ENCODE measurements at places on chromosomes 6 and 20.

- no peak for DNase-seq
These were observed 17.9 kb upstream of the ZBTB2 start for GRCh38 chr6:151409260-151409659.

GRCh38 chr6:38163186-38164130 lies 343.9 kb downstream of the ZFAND3 start:
- no peak for DNase-seq

GRCh38 chr6:73738367-73739028 lies 42.5 kb downstream of the CD109 start:
- no peak for DNase-seq

- DNase-seq: no peak
These were observed 6.0 kb downstream of the POU3F2 start for GRCh38 chr6:98840385-98840784.

GRCh38 chr6:37579444-37580067 lies 79.9 kb upstream of the CCDC167 start:
- no peak for DNase-seq

DNA sequence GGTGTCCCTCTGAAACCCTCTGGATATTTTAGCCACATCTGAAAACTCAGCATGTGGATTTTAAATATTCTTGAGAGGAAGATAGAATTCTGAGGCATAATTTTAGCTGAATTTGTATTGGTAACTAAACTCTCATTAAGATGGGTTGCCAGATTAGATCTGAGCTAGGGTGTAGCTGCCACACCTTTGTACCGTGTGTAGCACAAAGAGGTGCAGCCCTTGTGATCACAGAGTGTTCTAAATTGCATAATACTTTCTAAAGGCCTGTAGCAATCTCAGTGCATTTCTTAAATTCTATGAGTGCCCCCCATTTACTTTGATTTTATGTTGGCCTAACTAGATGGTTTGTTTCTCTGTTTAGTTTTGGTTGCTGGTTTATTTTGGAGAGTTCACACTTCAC lies 53.0 kb downstream of the FLRT3 start:
- no peak for DNase-seq

DNA sequence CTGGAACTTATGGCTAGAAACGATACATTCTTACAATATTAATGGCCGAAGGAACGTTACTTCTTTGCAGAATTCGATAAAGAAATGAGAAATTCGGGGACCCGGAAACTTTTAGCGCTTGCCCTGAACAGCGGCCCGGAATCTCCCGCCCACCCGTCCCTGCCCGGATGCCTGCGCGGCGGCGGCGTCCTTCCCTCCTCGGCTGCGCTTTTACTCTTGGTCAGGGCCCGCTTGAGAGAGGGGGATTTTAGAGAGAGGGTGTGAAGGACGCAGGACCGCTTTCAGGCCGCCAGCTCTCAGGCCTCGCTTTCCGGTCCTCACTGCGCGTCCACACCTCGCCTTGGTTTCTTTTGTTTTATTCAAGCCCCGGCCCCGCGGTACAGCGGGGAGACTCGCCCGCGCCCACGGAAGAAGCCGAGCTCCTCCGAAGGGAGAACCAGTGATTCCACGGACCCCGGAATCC lies 243.7 kb downstream of the ARID1B start:
- no peak for DNase-seq

GRCh38 chr6:23350752-23351453 lies 775.1 kb upstream of the NRSN1 start:
- DNase-seq: no peak

DNA sequence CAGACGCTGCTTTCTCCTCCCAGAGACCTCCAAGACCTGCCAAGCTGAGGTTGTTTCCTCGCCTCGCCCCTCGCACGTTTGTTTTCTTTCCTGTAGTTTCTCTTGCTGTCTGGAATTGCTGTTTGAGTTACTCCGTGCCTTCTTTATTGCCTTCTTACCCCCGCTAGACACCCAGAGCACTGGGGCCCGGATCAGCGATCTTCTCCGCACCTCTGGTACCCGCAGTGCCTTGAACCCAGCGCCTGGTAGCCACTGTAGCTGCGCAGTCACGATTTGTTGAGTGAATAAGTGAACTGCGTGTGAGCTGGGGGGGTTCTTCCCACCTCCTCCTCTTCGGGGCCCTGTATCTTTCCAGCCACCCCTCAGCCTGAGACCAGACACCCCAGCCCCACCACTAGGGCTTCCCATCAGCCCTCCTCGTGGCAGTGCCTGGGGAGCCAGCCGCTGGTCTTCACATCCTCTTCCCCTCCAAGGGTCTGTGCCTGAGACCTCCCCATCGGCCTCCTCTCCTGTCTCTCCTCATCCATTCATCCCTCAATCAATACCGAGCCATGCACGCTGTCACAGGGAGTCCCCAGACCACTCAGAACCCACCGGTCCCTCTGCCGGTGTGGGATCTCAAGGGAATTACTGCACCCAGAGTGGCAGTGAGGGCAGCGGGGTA lies 849 bp upstream of the BMP7 start:
- no peak for DNase-seq

GRCh38 chr6:53479871-53480270 lies 65.0 kb downstream of the GCLC start:
- DNase-seq: no peak

- DNase-seq: no peak
These were observed 7.5 kb upstream of the APCDD1L start for GRCh38 chr20:58522666-58523065.

- no peak for DNase-seq
These were observed 291.6 kb downstream of the SOX4 start for GRCh38 chr6:21885111-21885510.

- no peak for DNase-seq
These were observed 24.6 kb downstream of the MLIP start for GRCh38 chr6:54135665-54136369.

DNA sequence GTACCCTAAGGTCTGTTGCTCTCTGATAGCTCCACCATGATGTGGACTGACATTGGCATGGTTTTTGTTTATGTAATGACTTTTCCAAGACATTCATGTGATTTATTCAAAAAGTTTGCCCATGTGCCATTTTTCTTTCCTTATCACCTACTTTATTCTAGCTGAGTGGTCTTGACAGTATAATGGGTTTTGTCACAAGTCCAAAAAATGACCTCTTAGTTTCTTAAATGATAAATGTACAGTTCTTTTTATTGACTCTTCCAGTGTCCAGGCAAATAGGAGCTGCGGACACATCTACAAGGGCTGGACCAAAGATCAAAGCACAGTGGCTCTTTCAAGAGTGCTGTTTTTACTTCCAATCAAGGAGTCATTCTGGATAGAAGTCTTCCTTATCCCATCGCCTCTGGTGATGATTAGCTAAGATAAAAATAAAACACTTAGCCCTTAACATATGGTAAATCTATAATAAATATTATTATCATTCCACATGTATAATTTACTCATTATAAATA lies 141.4 kb downstream of the MMUT start:
- DNase-seq: no peak

- DNase-seq: no peak
These were observed 27.0 kb downstream of the ZNF292 start for GRCh38 chr6:87182321-87182720.

DNA sequence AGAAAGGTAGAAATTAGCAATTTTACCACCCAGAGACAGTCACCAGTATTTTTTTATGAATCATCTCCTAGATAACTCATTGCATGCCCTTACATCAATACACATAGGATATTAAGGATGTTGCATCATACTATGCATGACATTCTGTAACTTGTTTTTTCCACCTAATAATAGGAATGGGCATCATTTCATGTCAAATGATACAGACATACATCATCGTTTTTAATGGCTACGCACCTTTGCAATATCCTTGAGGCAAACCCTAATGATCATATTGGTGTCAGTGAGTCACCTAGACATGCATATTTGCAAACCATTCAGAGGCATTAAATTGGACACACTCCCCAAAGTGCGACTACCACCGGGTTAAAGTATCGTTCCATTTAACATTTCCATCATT lies 309.7 kb upstream of the AGPAT4 start:
- no peak for DNase-seq

- DNase-seq: no peak
These were observed 126.5 kb upstream of the HDGFL1 start for GRCh38 chr6:22442826-22443225.

DNA sequence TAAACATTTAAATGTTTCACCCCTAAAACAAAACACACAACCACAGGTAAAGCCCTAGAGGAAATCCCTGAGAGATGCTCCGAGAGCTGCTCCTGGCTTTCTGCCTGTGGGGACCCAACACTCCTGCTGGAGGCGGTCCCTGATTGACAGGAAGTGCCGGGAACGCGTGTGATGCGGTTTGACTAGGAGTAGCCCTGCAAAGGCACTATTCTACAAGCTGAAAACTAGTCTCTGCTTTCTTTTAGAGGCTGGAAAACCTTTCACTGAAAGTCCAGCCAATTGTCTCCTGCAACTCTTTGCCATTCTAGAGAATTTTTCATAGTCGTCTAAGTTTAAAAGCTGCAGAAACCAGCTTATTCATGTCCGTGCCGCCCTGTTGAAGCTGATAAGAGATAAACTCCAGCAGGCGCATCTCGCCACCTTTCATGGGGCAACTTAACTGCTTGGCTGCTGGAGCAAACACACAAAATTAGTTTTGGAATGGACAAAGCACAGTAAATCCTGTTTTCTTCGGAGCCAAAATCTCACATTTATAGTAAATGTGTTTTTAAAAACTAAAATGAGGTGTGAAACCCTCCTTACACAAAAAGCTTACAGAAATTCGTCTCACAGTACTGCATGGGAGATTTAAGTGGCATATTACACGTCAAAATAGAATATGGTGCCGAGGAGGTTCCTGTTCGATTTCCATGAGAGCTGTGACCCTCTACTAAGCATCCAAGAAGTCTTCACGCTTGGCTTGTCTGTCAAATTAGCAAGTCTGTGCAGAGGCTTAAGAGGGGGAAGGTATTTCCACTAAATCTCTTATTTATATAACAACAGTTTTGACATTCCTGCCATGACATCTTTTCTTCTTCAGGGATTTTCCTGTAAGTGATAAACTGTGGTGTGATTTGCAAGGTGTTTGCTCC lies 46.9 kb downstream of the DACT2 start:
- no peak for DNase-seq

- DNase-seq: no peak
These were observed 30.4 kb downstream of the JARID2 start for GRCh38 chr6:15276036-15276985.
